Prostate gland (tissue), 2 donors: ENCODE measurements at places on chromosomes 1 and 21. TPM values are rescaled to one million over a fixed set of nuclear protein-coding genes. Genes with fewer than 3 reads are reported as not detected.

Gene HCRTR1
- not detected for total RNA-seq

GRCh38 chr21:18142655-18143054 lies 102.0 kb upstream of the CHODL start:
- peaks cover 3% of the 10 kb centered on the region for H3K27me3 ChIP-seq
- DNase-seq, result no peak
- H3K36me3 ChIP-seq, result no peaks in the 10 kb centered on the region
- H3K4me1 ChIP-seq, result no peaks in the 10 kb centered on the region
- no peak overlapping the region for H3K27ac ChIP-seq

Gene LCE2B
- total RNA-seq, result not detected

- H3K4me1 ChIP-seq, result no peaks in the 10 kb centered on the region
- no peak overlapping the region for H3K4me3 ChIP-seq
These were observed 87.0 kb downstream of the POFUT2 start for GRCh38 chr21:45200581-45201296.

GRCh38 chr1:236800623-236801022 lies 5.5 kb downstream of the MTR start:
- no peak overlapping the region for H3K4me3 ChIP-seq
- no peaks in the 10 kb centered on the region for H3K4me1 ChIP-seq
- no peak for DNase-seq
- H3K27ac ChIP-seq, result no peak overlapping the region
- no peaks in the 10 kb centered on the region for H3K27me3 ChIP-seq

Gene PADI3
- total RNA-seq, result 1.2 TPM

- no peaks in the 10 kb centered on the region for H3K36me3 ChIP-seq
- no peaks in the 10 kb centered on the region for H3K27me3 ChIP-seq
- DNase-seq, result no peak
These were observed 246.1 kb downstream of the SLC45A1 start for GRCh38 chr1:8563944-8564537.

DNA sequence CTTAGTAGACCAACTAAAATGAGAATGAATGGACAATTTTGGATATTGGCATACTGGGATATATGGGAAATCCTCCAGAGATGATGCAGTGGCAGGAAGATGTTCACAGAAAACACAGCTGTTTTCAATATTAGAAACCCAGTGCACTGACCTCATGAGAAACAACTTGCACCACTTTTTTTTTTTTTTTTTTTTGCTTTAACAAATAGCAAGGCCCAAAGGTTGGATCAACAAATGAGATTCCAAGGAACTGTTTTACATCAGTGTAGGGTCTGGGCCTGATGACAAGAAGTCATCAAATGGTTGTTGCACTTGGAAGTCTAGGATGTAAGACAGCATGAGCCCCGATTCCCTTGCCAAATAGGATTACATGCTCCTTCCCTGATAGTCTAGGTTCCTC lies 110.7 kb downstream of the SLC25A24 start:
- DNase-seq, result no peak
- no peaks in the 10 kb centered on the region for H3K27me3 ChIP-seq

GRCh38 chr1:151312411-151312810 lies 14.8 kb downstream of the PI4KB start:
- peak overlapping the region; percentile 29 for H3K27ac ChIP-seq
- H3K4me3 ChIP-seq, result no peak overlapping the region
- no peaks in the 10 kb centered on the region for H3K27me3 ChIP-seq
- H3K36me3 ChIP-seq, result peaks cover 2% of the 10 kb centered on the region

DNA sequence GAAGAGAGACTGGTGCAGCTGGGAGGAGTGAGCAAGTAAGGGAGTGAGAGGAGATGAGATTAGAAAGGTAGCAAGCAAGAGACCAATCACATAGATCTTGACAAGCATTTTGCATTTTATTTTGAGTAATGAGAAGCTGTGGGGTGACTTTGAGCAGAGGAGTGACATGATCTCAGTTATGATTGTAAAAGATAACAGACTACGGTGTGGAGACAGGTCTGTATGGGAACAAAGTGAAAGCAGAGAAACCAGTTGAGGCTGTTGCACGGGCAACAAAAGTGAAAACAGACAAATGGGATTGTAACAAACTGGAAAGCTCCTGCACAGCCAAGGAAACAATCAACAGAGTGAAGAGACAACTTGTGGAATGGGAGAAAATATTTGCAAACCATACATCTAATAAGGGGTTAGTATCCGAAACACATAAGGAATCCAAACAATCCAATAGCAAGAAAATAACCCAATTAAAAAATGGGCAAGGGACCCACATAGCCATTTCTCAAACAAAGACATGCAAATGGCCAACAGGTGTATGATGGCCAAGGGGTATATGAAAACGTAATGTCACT lies 68.4 kb downstream of the SNRPE start:
- DNase-seq, result peak; percentile 43
- no peaks in the 10 kb centered on the region for H3K27me3 ChIP-seq
- peak overlapping the region; percentile 18 for H3K27ac ChIP-seq
- no peaks in the 10 kb centered on the region for H3K36me3 ChIP-seq
- no peak overlapping the region for H3K4me3 ChIP-seq

DNA sequence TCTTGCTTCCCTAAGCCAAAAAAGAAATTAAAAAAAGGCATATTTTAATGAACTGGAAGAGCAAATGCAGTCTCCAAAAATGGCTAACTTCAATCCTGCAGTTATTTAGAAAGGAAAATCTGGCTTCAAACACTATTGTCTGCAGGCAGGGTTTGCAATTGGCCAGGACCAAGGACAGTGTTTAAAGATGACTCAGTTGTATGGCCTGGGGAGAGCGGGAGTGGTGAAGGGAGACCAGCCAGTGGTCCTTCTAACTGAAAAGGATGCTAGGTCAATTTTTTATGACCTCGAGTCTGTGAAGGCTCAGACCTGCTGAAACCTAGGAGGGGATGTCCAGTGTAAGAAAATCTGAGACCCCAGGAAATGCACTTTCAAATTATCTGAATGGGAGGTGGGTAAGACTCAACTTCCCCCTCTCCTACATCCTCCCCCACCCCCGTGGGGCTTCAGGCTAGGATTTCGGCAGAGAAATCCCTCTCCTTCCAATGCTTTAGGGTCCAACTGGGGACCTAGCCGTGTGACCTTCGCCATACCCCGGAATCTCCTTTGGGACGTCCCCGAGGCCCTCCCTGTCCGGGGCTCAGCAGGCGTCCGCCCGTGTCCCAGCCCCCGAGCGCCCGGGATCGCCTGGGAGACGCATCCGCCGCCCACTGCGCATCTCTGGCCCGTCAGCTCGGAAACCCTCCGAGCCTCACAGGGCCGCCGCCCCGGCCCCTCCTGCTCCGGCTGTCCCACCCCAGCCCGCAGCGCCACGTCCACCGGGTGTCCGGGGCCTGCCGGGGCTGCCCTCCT lies 602 bp upstream of the RIMKLA start:
- H3K27me3 ChIP-seq, result no peaks in the 10 kb centered on the region
- H3K4me3 ChIP-seq, result peak overlapping the region; percentile 61
- no peaks in the 10 kb centered on the region for H3K36me3 ChIP-seq
- DNase-seq, result no peak
- H3K4me1 ChIP-seq, result peaks cover 4% of the 10 kb centered on the region

- no peak for DNase-seq
- no peaks in the 10 kb centered on the region for H3K27me3 ChIP-seq
- H3K27ac ChIP-seq, result no peak overlapping the region
- H3K4me1 ChIP-seq, result no peaks in the 10 kb centered on the region
- H3K4me3 ChIP-seq, result no peak overlapping the region
These were observed 5.5 kb downstream of the TSEN15 start for GRCh38 chr1:184056921-184057555.

Gene KCNH1
- 0.68 TPM for total RNA-seq

Gene TTC24
- not detected for total RNA-seq

DNA sequence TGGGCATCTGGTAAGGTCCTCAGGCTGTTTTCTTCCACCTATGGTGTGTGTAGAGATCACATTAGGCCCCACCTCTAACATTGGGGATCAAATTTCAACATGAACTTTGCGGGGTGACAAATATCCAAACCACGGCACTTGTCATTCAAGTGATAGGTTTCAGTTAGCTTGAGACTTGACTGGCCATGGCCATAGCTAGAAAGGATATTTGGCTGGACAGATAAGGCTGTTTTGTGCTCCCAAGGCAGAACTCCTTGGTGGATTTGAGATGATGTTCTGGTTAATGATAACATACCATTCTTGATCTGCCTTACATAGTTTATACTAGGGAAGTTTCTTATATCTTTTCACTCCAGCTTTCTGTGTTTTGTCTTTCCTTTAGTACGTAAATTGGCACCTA lies 48.5 kb downstream of the CELF3 start:
- DNase-seq, result no peak
- H3K27me3 ChIP-seq, result no peaks in the 10 kb centered on the region
- H3K27ac ChIP-seq, result no peak overlapping the region
- H3K36me3 ChIP-seq, result no peaks in the 10 kb centered on the region
- H3K4me1 ChIP-seq, result no peaks in the 10 kb centered on the region

Gene CRYBG2
- total RNA-seq, result 3.9 TPM

Gene SNAP47
- 74.7 TPM for total RNA-seq

DNA sequence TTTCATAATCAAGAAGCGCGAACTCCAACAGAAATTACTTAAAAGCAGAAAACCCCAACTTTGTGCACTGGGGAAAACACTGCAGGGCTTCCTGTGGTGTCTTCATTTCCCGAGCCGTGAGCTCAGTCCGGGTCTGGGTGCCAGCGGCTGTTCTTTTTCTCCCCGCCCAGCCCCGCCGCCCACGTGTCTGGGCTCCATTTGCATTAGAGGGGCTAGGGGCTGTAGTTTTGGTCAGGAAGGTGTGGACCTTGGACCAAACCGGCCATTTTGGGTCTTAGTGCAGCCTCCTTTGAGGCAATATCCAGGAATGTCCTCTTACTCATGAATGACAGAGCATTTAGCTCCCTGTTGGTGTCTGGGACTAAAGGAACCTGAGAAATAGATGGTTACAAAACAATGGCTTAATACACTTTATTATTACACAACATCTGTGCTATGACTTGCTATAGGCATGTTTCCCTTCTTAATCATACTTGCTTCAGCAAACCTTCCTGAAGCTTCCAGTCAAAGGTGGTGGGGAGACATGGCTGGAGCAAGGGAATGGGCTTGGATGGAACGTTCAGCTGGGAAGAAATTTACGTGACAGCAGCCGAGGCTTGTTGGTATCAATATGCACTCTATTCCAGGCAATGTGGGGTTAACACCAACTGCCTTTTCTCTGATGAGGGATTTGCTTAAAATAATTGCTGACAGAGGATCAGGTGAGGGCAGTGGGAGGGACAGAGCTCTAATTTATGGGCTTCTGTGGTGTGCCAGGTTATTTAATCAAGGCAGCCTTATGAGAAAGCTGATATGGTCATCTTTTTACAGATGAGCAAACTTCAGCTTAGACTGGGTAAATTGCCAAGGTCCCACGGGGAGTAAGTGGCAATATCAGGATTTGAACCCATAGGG lies 1.1 kb downstream of the AGTRAP start:
- no peaks in the 10 kb centered on the region for H3K36me3 ChIP-seq
- H3K4me3 ChIP-seq, result peak overlapping the region; percentile 72
- H3K27me3 ChIP-seq, result no peaks in the 10 kb centered on the region
- peak; percentile 78 for DNase-seq

Gene CEP104
- total RNA-seq, result 28.5 TPM
